ENCODE measurements at places on chromosomes 4 and X.

DNA sequence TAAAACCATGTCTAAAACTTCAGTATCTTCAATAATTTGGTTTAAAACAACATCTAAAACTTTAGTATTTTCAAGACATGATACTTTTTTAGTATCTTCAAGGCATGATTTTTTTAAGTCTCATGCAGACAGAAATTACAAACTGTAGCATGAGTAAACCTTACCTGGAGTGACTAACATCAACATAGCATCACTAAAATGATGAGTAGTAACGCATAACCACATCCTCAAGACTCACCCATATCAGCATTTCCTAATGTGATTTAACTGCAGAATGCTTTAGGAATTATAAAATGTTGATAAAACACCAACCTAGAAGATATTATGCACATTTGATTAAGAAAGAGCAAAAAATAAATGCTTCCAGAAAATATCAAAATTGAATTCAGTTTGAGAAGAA is 19.7 kb upstream of the EDNRA start:
- DNase-seq, result no peak

DNA sequence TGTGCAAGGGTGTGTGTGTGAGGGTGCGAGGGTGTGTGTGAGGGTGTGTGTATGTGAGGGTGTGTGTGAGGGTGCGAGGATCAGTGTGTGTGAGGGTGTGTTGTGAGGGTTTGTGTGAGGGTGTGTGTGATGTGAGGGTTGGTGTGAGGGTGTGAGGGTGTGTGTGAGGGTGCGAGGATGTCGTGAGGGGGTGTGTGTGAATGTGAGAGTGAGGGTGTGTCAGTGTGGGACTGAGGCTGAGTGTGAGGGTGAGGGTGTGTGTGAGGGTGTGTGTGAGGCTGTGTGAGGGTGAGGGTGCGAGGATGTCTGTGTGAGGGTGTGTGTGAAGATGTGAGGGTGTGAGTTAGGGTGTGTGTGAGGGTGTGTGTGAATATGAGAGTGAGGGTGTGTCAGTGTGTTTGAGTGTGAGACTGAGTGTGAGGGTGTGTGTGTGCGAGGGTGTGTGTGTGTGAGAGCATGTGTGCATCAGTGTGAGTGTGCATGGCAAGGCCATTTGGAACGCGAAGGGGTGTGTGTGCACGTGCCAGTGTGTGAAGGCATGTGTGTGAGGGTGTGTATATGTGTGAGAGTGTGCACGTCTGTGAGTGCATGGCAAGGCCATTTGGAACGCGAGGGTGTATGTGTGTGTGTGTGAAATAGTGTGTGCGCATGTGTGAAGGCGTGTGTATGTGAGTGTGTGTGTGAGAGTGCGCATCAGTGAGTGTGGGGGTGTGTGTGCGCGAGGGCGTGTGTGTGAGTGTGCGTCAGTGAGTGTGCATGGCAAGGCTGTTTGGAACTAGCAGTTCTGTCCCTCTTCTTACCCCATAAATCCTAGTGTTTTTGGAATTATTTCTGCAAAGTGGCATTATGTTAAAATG is 69.8 kb downstream of the RGS12 start:
- no peak for DNase-seq

- DNase-seq, result no peak
These were observed 207.9 kb downstream of the MAB21L2 start for GRCh38 chr4:150789864-150790263.

DNA sequence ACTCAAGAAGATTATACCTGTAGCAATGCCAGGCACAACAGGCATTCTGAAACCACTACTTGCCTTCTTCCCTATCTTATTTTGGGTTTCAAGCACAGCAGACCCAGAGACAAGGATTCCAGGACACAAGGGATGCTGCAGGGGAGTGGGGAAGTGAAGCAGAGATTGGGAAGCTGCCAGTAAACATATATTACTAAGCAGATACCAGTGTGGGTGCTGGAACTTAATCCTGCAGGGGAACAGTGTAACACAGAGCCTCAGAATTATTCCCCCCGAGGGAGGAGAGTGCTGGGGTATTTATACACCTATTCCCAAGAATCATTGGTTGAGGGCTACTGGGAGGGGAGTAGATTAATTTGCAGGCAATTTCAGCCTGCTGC is 33.3 kb upstream of the MAML3 start:
- no peak for DNase-seq

GRCh38 chrX:147741776-147742175 is 169.9 kb upstream of the FMR1 start:
- no peak for DNase-seq

DNA sequence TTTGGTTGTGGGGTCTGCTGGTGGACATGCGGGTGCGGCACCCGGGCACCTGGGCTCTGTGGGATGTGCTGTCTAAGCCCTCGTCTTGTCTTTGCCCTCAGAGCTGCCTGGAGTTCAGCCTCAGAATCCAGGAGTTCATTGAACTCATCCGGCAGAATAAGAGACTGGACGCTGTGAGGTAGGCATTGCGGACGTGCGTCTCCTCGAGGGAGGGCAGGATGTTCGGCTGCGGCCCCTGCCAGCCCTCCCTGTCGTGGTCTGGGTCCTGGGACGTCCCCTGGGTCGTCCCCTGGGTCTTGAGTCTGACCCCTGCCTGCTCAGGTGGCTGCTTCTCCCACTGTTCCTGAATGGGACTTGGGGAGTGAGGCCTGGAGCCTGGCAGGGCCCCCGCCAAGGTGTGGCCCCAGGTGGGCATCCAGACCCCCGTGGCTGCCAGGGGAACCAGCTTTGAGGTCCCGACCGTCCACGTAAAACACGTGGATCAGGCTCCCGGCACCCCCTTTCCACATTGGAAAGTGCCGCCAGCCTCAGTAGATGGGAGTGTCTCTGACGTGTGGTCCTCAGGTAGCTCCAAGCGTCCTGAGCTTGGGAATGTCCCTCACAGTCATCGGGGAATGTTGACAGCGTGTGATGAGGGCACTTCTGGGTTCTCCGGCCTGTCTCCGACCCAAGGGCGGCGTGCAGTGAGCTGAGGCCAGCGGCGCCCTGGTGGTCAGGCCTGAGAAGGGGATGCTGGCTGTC is 19.3 kb upstream of the UVSSA start:
- DNase-seq, result no peak

GRCh38 chrX:20414762-20415445 is 148.2 kb upstream of the RPS6KA3 start:
- no peak for DNase-seq

- DNase-seq, result no peak
These were observed 30.2 kb downstream of the DYNLT3 start for GRCh38 chrX:37817176-37817575.

DNA sequence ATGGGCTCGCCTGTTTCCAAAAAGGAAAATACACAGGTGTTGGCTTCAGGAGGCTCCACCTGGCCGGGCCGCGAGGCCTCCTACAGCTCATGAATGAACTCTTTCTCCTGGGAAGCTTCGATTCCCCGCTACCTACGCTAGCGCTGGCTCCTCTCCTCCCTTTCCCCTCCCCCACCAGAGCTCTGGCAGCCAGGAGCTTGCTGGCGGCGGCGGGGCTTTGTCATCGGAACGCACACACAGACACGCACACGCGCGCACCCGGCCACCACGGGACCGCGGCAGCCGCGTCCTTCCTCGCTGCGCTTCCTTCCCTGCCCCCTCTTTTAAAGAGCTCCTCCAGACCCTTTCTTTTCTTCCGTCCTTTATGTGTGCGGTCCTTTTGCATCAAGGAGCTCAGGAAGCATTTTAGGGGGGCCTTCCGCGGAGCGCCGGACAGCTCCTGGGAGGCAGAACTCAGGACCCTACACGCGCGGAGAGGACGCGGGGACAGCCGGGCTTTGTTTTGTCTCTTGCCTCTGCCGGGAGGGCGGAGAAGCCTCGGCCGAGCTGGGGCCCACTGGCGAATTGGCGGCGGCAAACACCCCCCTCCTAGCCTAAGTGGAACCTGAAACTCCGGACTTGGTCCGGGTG is 70.2 kb upstream of the BCOR start:
- no peak for DNase-seq

GRCh38 chr4:166413356-166413755 is 540.3 kb downstream of the TLL1 start:
- no peak for DNase-seq

DNA sequence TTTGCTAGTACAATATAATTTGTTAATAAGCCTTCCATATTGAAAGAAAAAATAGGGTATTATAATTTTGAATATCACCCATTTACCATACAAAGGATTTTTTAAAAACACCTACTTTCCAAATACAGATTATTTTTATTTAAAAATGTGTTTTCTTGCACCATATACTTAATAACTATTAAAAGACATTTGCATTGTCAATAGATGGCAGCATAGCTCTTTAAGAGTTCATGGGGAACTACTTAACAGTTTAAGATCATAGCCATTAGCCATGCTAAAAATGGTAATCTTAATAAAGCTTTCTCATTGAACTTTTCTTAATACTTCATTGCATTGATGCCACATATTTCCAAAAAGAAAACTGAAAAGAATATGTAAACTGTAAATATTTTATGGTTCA is 1995.9 kb downstream of the C4orf33 start:
- DNase-seq, result no peak

GRCh38 chr4:101236097-101236496 is 111.2 kb downstream of the PPP3CA start:
- no peak for DNase-seq

DNA sequence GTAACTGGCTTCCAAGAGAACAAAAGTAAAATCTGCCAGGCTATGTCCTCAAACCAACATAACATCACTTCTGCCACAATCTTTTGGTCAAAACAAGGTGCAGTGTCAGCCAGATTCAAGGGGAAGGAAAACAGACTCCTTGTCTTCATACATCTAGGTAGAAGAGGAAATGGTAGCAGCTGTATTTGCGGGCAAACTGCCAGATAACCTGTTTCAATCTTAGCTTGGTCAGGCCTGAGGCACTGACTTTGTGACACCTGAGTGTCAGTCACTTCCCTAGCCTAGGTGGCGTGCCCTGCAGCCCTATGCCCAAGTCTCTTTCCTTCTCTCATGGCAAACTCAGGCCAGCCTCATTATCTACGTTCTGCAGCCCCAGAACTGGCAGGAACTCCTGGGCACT is 146.2 kb upstream of the JADE1 start:
- no peak for DNase-seq

DNA sequence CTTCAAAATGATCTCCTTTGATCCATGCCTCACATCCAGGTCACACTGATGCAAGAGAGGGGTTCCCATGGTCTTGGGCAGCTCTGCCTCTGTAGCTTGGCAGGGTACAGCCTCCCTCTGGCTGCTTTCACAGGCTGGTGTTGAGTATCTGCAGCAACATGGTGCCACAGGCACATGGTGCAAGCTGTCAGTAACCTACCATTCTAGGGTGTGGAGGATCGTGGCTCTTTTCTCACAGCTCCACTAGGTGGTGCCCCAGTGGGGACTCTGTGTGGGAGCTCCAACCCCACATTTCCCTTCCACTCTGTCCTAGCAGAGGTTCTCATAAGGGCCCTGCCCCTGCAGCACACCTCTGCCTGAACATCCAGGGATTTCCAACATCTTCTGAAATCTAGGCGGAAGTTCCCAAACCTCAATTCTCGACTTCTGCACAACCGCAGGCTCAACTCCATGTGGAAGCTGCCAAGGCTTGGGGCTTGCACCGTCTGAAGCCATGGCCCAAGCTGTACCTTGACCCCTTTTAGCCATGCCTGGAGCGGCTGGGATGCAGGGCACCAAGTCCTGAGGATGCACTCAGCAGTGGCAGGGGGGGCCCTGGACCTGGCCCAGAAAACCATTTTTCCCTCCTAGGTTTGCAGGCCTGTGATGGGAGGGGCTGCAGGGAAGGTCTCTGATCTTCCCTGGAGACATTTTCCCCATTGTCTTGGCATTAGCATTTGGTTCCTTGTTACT is 137.8 kb upstream of the NUDT6 start:
- DNase-seq, result no peak

GRCh38 chr4:159368320-159368719 is 265.4 kb downstream of the RAPGEF2 start:
- DNase-seq, result no peak

DNA sequence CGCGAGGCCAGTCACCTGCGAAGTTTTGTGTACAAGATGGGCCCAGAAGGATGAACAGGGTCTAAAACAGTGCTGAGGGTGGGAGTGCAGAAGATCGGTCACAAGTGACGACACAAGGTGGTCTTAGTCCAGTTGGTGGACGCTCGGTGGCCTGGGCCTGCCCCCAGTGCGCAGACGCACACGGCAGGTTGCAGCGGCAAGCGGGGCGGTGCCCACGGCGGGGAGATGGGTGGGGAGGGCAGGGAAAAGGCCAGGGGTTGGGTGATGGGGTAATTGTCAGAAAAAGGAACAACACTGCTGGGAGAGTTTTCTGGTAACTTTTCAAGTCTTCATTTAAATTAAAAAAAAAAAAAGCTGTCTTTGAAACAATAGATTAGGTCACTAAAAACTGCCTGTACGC is 1.0 kb upstream of the PRDX4 start:
- no peak for DNase-seq

GRCh38 chr4:142201041-142201440 is 564.7 kb downstream of the IL15 start:
- DNase-seq, result no peak

DNA sequence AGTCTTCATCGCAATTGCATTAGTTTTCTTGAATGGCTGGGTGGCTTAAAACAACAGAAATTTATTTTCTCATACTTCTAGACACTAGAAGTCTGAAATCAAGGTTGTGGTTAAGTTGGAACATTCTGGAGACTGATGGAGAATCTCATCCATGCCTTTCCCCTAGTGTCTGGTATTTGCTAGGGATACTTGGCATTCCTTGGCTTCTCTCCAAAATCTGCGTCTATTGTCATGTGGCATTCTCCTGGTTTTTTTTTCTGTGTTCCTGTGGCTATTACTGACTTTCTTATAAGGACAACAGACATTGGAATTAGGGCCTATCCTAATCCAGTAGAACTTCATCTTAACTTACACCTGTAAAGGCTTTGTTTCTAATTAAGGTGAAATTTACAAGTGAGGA is 272.8 kb upstream of the EPHA5 start:
- no peak for DNase-seq

- DNase-seq, result no peak
These were observed 37.4 kb downstream of the MID1 start for GRCh38 chrX:10582945-10583344.

GRCh38 chr4:8067274-8067936 is 91.2 kb downstream of the ABLIM2 start:
- DNase-seq, result no peak

GRCh38 chr4:151736361-151736760 is 24.4 kb downstream of the GATB start:
- no peak for DNase-seq

GRCh38 chrX:2540426-2540947 is 39.7 kb upstream of the DHRSX start:
- DNase-seq, result no peak
